ENCODE measurements at places on chromosomes 7 and 10. TPM values are rescaled to one million over a fixed set of nuclear protein-coding genes. Genes with fewer than 3 reads are reported as not detected.
A peak's percentile ranks its signal among the peaks of the same experiment; 100 is the strongest.

DNA sequence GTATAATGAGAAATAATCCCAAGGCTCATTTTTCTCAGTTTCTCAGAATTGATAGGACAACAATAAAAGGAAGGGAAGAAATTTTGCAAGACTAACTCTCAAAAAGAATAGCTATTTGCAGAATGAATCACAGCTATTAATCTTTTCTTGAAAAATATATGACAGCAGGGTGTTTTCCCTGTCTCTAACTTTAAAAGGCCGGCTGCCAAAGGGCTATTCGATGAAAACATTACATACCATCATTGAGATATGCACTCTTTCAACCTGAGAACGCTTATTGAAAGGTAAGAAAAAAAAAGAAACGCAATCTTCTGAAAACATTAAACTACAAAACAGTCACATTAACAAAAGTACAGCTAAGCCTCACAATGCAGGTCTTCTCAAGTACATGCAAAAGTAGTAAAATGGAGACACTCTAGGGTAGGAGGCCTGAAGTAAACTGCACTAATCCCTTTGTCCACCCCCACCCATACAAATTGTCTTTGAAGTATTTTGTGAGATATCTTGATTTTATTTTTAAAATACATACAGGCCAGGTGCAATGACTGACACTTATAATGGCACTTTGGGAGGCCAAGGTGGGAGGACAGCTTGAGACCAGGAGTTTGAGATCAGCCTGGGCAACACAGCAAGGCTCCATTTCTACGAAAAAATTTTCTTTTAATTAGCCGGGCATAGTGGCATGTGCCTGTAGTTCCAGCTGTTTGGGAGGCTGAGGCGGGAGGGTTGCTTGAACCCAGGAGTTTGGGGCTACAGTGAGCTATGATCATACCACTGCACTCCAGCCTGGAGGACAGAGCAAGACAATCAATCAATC, 83.0 kb downstream of the PARD3 start:
- DNase-seq: no peak

DNA sequence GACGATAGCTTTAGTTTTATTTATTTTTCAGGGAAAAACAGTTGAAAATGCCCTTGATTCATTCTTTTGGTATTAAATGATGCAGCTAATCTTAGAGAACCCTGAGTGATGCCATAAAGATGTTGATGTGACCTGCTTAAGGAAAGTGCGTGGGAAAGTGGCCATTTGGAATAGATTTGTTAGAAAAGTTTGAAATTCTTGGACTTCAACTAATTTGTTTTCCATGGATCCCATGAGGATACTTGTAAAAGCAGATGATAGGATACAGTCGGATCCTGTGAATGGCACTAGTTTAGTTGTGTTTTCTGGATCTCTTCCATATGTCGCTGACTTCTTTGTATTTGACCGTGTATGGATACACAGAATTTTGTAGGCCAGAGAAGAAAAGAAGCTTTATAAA, 69.0 kb downstream of the SEPTIN7 start:
- peak; percentile 6 for DNase-seq

GRCh38 chr10:79390551-79391229, 43.4 kb downstream of the PPIF start:
- no peak for DNase-seq

- no peak for DNase-seq
Measured at GRCh38 chr7:107344799-107345198, 125.1 kb upstream of the GPR22 start.

DNA sequence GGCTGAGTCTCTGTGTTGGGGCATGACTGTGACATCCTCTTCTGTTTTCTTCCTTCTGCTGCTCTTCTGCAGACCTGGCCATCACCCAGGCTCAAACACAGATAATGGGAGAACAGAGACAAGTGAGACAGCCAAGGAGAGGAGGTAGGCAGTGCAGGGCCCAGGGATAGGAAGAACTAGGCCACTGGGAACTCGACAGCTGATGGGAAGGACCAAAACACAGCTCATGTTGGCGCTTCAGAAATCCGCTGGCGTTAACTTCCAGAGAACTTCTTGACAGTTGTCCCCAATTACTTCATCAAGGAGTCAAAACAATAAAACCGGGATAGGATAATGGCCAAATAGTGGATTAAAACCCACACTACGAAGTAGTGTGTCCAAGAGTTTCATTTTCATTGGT, 97.0 kb upstream of the PALS2 start:
- no peak for DNase-seq

GRCh38 chr10:46048152-46048551, 2.1 kb upstream of the MSMB start:
- DNase-seq: no peak

GRCh38 chr7:80932536-80932935, 13.7 kb upstream of the SEMA3C start:
- DNase-seq: no peak

DNA sequence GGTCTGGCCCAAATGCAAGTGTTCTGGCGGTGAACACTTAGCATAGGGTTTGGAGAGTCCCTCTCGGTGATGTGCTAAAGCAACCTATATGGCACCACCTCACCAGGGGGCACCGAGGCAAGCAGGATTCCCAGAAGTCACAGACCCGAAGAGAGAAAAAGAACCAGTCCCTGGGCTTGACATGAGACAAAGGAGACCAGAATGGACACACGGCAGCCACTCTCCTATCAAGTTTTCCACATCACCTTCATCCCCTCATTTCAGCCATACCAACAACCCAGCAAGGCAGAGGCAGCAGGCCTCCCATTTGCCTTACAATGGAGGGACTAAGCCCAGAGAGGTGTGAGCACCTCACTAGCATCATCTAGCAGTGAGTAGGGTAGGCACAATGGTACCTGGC, 19.7 kb downstream of the GPRIN2 start:
- no peak for DNase-seq

DNA sequence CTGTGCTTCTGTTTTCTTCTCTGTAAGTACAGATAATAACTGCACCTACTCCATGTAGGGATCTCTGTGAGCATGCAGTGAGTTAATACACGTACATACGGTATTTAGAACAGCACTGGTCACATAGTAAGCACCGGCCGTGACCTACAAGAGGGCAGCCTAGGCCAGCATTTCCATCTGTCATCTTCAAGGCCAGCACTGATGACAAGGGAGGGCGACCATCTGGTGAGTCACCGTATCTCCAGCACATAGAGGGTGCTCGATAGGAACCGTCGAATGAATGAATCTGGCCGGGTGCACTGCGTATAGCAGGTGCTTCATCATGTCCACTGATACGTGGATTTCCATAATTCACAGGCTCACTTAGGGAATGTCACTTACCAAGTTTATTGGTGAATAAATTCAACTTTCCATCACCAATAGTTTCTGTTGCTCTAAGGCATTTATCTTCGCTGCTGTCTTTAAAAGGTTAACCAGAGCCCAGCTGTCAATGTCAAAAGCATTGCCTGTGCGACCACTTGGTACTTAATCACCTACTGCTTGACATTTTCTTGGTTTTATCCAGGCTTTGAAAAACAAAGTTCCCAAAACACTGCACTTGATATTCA, 8.3 kb downstream of the NOD1 start:
- DNase-seq: no peak

DNA sequence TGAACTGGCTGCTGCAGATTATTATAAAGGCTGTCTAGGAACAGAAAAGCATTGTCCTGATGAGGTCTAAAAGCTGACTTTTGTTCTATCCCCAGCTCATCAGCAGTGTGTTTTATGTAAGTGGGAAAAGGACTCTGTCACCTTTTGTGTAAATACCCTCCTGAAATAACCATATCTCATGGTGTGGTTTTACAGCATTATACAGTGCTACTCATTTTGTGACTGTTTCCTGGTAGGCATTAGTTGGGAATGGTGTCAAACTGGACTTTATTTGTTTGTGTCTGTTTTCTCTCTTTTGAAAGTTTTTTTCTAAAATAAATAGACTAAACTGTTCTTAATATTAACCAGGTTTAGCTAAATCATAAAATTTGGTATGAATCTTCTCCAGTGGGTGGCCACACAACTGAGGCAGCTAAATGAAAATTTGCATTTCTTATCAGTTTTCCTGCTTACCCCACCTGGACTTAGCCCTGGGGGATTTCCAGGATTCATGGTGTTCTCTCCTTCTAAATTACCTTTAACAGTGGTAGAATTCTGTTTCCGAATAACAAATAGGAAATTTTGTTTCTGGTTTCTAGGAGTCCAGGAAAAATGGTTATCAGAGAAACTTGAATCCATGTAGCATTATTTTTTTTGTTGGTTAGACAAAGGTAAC, 140.9 kb downstream of the LHFPL3 start:
- no peak for DNase-seq

GRCh38 chr7:134870156-134870555, 90.7 kb downstream of the CALD1 start:
- DNase-seq: no peak

- DNase-seq: no peak
Measured at GRCh38 chr10:62433181-62433692, 59.1 kb downstream of the ZNF365 start.

GRCh38 chr7:137073571-137074325, 205.3 kb downstream of the CHRM2 start:
- no peak for DNase-seq

DNA sequence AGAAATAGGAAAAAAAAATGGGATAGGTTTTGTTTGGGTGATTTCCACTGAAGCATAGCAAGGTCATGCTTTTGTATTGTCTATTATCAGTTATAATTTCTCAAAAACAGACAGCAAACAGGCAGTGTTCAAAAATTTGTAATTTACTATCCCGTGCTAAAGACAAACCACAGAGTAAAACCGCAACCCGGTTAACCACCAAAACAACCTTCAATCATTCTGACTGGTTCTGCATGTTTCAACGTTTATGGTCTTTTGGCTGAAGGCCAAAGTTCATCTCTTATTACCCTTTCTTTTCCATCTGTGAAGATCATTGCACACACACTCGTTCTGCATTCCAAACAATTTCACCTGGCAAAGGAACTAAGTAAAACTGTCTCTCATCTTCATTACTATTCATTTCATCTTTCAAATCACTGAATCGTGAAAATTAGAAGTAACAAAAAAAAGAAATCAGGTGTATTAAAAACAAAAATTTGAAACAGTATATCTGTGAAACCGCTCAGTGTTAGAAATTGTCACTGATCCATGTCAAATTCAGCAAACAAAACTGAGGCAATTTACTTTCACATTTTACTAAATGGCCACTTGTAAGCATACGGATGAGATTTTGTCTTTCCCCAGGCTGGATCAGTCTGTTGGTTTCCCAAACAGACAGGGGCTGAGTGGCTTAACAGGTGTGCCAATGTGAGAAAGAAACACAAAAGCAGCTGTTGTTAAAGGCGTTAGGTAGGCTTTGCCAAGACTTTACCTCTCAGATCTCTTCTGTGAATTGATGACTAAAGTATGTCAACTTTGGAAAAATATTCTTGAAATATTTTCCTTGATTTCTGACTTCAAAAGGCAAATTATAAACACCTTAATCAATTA, 539.6 kb downstream of the CNTNAP2 start:
- peak; percentile 25 for DNase-seq

DNA sequence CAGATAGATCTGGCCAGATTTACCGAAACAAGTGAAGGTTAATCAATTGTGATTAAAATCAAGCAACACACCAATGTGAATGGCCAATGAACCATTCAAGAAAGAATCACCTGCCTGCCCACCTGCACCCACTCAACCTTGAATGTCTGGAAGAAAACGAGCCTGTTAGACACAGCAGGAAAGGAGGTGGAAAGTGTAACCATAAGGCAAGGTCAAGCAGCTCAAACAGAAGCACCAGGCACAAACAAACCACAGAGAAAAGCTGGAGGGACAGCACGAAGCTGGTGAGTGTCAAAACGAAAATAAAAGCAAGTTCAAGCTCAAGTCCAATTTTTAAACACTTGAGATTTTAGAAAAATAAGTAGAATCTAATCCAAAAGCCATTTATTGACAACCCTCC, 64.9 kb downstream of the STEAP1B start:
- DNase-seq: no peak

GRCh38 chr7:55965805-55966421, 1.5 kb downstream of the NIPSNAP2 start:
- DNase-seq: no peak

DNA sequence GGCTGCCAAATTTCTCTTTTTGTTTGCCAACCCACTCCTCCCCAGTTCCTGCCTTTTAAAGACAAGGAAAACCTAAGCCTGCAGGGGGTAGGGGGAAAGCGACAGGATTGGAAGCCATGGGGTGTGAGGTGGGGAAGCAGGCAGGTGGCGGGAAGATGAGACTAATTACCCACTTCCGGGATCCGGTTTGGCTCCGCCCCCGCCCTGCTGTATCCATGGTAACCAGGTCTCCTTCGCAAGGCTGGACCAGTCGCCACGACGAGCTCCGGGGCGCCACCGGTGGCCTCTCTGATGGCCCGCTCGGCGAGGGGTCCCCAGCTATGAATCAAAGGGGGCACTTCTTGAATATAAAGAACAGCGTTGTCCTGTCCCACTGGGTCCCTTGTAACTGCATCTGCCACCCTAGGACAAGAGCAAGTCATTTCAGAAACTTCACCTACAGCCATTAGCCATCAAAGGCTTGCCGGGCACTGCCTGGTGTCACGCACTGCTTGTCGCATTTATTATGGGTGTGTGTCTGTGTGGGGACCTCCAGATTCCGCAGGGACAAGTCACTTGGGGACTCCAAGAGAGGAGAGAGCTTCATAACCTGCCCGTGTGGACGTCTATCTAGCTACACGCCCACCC, 55.4 kb upstream of the LMTK2 start:
- DNase-seq: no peak

GRCh38 chr10:5603091-5603847, 63.1 kb downstream of the ASB13 start:
- no peak for DNase-seq

DNA sequence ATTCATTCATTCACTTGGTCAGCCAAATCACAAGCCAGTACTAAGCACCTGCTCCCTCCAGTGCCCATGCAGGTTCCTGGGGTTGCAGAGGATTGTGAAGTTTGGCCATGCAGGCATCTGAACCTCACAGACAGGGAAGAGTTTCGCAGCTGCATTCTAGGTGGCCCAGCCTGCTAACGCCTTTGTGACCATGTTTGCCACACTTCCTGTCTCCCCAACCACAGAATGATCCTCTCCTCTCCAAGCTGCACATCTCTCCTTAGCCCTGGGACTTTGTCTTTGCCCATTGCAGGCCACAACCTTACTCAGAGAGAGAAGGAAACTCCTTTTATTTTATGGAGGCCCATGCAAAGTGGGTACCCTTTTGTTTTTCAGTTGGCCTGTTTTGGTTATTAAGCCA, 31.8 kb downstream of the EPDR1 start:
- no peak for DNase-seq

GRCh38 chr7:131654249-131654558, 97.8 kb upstream of the PODXL start:
- DNase-seq: no peak

GRCh38 chr7:107446531-107446930, 23.3 kb upstream of the GPR22 start:
- no peak for DNase-seq

- no peak for DNase-seq
Measured at GRCh38 chr10:111543854-111544253, 467.0 kb downstream of the ADRA2A start.

- no peak for DNase-seq
Measured at GRCh38 chr7:89054361-89054760, 258.8 kb upstream of the TEX47 start.

Gene ADAMTS14
- 23.0 TPM for polyA plus RNA-seq

Gene GDF2
- polyA plus RNA-seq: not detected

Gene ADRA2A
- polyA plus RNA-seq: 4.5 TPM

Gene GPR26
- polyA plus RNA-seq: not detected

Gene SAP25
- polyA plus RNA-seq: not detected

Gene MMD2
- not detected for polyA plus RNA-seq

Gene FANK1
- polyA plus RNA-seq: 1.1 TPM

Gene UPK3B
- polyA plus RNA-seq: 13.7 TPM

Gene MARVELD1
- polyA plus RNA-seq: 84.4 TPM

Gene ADCYAP1R1
- 10.2 TPM for polyA plus RNA-seq

Gene RAPGEF5
- 17.2 TPM for polyA plus RNA-seq

Measured in muscle of arm (tissue), 14 donors.